Eye (tissue), 1 donor: ENCODE measurements at places on chromosomes 5 and 9.

DNA sequence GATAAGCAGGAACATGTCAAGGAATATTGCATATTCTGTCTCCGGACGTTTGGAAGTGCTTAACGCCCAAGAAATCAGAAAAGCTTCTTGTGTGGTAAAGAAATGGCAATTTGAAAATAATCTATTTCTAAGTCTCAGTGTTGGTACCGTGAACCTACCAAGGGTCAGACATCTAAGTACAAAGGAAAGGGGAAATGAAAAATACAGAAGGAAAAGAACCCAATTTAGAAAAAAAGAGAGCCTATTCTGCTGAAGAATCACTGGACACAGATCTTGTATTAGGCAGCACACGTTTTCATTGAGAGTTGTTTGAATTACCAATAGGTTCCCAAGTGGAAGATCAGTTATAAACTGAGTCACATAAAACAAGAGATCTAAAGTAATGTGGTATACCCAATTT is 46.9 kb upstream of the CEP78 start:
- DNase-seq, result no peak

GRCh38 chr9:134036130-134036529 is 10.8 kb downstream of the BRD3OS start:
- no peak for DNase-seq

GRCh38 chr9:130487500-130487899 is 42.7 kb downstream of the ASS1 start:
- no peak for DNase-seq

GRCh38 chr5:43099640-43100039 is 21.1 kb upstream of the ZNF131 start:
- no peak for DNase-seq

DNA sequence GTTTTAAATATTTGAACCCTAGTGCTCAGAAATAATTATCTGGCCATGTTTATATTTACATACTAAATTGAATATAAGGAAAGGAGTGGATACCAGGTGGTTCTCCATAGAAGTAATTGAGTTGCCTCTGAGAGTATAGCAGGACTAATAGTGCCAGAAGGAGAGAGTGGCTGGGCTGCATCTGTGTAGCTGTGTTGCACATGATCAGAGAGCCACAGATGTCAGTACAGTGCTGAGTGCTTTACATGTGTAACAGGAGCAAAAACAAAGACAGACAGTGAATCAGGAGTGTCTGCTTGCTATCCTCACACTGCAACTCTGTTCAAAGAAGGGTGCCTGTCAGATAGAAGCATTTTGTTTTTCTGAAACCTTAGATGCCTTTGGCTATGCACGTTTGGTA is 353.9 kb upstream of the PAPPA start:
- no peak for DNase-seq

- no peak for DNase-seq
These were observed 58.3 kb upstream of the SHB start for GRCh38 chr9:38127271-38127839.

DNA sequence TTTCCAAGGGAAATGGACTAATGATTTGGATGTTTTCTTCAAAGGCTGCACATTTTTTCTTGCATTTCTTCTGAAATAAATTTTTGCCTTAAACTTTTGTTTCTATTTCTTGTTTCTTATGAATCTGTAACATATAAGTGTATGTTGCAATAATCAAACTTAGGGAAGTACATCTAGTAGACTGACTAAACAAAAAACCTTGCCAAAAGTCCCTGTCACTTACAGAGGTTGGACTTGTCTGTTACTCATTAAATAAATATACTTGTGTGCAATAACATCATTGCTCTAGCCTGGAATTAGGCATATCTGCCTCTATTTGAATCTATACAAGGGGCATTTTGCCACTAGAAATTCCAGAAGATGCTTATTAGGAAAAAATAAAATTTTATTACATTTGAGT is 56.6 kb downstream of the C6 start:
- no peak for DNase-seq
